Nucleus accumbens (tissue), 56 donors: ENCODE measurements at places on chromosomes 4 and X.

- peak; percentile 25 for DNase-seq
Measured at GRCh38 chrX:154012336-154012991, 7.2 kb downstream of the IRAK1 start.

DNA sequence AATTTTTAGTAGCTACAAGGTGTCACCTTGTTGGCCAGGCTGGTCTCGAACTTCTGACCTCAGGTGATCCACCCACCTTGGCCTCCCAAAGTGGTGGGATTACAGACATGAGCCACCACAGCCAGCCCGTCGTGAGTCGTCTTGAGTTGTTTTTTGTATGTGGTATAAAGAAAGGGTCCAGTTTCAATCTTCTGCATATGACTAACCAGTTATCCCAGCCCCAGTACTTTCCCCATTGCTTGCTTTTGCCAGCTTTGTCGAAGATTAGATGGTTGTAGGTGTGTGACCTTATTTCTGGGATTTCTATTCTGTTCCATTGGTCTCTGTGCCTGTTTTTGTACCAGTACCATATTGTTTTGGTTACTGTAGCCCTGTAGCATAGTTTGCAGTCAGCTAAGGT lies 105.9 kb downstream of the OR13H1 start:
- no peak for DNase-seq

DNA sequence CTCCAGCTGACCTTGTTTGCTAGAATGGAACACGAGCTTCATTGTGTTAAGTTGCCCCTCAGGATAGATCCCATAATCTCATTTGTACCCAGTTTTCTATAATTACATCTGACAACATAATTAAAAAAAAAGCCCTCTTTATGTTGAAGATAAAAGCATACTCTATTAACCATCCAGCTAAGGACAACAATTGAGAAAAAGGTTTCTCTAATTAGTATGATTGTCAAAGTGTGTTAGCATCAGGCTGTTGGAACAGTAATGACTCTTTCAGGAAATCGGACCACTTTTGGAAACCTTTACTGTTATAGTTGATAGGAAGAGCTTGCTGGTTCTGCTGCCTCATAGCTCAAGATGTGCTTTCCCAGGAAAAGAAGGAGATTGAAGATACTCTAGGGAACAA lies 172.6 kb downstream of the FHIP1A start:
- DNase-seq: no peak

GRCh38 chrX:69073241-69073640 lies 92.0 kb downstream of the PJA1 start:
- DNase-seq: no peak

DNA sequence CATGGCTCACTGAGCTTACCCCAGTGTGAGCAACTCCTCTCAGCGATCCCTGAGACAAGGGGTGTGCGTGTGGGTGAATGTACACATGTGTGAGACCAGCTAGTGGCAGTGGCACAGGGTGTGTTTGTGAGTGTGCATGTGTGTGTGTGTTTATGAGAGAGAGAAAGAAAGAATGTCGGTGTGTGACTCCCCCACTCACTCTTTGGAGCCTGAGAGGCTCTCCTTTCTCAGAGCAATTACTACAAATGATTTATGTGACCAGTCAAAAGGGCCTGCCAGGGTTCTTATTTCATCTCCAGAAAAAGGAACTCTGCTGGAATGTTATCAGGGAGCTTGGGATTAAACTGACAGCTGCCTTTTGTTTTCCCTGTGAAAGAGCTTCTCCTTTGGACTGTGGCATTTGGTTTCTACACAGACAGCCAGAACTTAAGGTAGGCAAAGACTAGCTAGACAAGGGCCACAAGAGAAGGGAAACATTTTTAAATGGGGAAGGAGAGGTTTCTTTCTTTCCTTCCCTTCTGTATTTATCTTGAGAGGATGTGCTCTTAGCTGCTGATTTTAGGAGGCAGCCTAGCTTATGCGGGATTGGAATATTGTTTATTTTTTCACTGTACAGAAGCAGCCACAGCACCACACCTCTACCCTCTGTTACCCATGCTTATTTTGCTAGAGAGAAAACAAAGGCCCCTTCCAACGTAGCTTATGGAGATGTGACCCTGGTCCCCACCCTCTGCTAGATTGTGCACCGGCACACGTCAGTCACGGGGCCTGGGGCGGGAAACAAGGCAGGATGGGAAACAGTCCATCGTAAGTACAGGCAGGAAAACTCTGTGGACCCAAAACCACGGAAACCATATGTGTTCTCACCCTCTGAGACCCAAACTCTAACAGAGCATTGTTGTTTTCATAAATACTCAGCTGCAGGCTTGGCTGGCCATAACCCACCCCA lies 143.5 kb downstream of the MGST2 start:
- DNase-seq: no peak

DNA sequence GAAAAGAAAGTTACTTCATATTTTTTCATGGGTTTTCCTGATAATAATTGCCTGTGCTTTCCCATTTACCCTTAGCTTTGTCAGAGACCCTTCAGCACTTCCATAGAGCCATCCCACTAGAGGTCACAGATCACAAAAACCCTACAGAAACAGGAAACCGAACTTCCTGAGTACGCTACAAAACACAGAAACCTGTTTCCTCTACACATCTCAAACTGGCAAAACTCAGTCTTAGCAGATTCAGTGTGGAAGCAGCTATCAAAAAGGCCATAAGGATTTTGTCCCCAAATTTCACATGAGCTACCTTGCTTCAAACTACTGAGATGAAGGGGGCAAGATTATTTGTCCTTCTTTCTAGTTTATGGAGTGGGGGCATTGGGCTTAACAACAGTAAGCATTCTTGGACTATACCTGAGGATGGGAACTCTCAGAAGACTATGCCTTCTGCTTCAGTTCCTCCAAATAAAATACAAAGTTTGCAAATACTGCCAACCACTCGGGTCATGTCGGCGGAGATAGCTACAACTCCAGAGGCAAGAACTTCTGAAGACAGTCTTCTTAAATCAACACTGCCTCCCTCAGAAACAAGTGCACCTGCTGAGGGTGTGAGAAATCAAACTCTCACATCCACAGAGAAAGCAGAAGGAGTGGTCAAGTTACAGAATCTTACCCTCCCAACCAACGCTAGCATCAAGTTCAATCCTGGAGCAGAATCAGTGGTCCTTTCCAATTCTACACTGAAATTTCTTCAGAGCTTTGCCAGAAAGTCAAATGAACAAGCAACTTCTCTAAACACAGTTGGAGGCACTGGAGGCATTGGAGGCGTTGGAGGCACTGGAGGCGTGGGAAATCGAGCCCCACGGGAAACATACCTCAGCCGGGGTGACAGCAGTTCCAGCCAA lies at the start of gene MMRN1:
TSS of gene MMRN1 (plus strand) at position 206 of the 902 bp plus-strand sequence. CDS start at position 324, 118 bp downstream.
- no peak for DNase-seq

DNA sequence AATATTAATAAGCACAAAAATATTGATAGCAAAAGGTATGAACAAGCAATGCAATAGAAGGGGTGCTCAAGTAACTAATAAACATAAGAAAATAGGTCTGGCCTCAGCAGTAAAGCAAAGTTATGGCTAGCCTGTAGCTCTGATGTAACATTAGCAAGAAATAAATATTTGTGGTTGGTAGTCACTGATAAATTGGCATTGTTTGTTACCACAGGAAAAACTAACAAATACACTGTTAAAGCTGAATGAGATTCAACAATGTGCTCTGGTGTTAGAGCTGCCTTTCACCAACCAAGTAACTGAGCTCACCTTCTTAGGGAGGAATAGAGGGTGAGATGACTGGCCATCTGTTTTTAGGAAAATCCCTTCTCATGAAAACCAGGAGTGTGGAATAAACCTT lies 71.4 kb downstream of the AREG start:
- DNase-seq: no peak

DNA sequence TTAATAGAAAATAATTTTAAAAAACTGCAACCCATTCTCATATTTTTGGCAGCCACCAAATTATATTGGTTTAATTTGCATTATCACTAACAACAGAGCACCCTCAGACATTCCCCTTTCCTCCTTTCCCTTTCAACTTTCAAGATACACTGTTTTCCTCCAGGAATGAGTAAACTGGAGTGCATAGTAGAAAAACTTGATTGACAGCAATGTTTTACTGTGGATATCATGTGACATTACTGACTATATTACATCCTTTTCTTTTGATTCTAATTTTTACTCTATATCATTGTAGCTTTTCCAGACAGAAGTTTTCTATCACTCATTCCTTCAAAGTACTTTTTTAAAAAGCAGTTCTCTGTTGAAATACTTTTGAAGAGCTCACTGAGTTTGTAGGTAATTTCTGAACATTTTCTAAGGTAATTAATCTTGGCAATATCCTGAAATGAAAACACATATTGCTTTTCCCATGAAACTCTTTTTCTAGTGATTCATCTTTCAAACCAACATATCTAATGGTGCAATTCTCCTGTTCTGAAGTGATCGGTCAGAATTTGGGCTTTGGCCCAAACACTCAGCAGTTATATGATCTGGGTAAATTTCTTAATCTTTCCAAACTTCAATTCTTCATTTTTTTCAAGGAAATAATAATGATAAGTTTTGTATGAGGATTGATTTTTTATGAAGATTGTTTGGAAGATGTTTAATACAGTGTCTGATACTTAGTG lies 920.4 kb upstream of the EPHA5 start:
- DNase-seq: no peak

DNA sequence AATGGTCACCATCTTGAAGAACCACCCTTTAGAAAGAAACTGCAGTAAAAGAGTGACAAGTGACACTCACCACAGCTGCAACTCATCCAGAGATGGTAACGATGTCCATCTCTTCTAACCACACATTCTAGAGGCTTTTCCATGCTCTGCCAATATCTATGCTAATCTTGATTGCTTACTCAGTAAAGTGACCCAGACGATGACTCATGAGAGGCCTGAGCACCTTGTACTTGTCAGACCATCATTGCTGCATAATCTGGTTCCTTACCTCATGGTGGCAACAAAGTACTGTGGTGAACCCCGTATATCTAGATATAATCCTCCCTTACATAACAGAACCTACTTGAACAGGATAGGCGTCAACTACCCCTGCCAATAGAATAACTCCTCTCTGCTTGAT lies 75.6 kb downstream of the CCNG2 start:
- no peak for DNase-seq
